ENCODE measurements at places on chromosomes 2 and 18.

GRCh38 chr2:182482511-182482910, 55.7 kb upstream of the PDE1A start:
- no peak for DNase-seq

DNA sequence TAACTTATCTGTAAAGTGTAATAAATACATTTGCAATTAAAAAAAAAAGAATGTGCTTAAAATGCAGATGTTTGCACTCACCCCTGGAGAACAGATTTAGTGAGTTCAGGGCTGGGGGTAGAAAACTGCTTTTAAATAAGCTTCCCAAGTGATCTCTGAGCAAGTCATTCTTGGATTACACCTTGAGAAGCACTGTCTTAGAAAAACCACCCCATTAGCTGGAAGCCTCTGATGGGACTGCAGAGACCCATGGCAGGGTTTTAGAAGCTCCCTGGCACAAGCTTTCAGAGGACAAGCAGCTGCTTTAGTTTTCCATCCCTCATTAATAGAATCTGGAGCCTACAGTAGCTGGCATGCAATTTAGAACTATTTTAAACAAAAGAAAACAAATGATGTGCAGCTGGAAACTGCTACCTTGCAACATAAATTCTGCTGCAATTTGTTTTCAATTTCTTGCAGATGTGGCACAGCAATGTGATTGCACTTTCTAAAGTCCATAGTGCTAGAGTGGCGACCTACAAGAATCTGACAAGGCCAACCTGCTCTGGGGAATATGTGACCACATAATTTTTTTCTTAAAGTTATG, 141.5 kb downstream of the CDC42EP3 start:
- no peak for DNase-seq

DNA sequence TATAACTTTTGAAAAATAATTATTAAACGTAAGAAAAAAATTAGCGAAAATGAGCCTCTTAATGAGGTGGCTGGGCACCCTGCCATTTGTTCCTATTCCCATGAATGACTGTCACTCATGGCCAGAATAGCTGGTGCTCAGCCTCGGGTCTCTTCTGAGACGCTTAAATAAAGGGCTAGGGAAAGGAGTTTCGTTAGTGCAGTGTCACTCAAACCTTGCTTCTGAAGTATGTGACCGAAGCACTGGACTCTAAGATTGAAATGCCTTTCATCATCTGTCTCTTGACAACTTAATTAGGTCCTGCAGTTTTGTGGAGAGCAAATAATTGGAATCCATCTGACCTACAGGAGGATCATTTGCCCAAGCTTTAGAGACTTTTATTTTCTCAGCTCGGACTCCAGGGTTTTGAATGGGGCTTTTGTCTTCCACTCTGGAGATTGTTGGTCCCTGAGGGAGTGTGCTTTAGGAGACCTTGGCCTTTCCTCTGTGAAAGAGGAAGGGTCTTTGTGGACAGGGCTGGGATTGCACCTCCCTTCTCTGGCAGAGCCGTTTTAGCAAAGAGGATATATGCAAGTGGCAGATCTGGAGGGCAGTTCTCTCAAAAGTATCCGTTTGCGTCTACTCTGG, 42.3 kb upstream of the FHOD3 start:
- no peak for DNase-seq

- no peak for DNase-seq
These were observed 208.4 kb downstream of the ZBTB7C start for GRCh38 chr18:48200631-48201336.

DNA sequence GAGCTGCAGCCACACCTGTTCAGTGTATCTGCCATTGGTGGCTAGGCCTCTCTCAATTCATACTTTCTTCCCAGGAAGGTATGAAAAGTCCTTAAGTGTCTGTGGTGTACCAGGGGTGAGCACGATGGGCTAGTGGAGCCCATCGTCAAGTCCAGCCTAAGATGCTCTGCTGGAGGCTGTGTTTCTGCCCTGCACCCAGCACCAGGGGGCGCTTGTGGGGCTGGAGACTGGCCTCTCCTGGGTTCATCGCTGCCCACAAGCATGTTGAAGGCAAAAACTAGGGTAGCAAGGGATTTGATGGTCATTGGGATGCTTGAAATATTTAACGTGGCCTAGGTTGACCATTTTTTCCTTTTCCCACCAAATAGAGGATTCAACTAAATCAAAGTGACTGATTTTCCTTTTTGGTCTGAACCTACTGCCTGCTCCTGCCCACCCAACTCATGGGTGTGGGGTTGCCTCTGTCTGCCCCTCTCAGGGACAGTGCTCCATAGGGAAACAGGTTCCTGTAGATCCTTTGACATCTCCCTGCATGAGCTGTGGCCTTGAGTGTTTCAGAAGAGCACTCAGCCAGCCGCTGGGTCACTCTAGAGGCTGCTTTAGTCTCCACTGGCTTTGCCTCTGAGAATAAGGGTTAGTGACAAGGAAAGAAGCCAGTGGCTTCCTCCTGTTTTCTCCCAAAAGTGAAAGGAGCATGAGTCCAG, 59.0 kb downstream of the TPGS2 start:
- no peak for DNase-seq

DNA sequence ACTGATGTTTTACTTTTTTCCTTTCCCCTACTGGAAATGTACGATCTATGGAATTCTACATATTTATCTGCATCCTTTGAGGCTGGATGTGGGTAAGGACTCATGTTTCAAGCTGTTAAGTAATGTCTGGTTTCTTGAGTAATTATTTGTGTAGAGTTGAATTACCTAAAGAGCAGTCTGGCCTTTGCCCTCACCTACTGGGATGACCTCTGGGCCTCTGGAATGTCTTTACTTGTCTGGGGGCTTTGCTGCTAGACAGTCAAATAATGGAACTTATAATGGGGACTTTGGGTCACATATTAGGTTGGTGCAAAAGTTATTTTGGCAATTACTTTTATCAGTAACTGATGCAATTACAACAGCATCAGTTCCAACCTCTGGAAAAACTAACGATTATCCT, 244.7 kb downstream of the CCDC178 start:
- DNase-seq = no peak

DNA sequence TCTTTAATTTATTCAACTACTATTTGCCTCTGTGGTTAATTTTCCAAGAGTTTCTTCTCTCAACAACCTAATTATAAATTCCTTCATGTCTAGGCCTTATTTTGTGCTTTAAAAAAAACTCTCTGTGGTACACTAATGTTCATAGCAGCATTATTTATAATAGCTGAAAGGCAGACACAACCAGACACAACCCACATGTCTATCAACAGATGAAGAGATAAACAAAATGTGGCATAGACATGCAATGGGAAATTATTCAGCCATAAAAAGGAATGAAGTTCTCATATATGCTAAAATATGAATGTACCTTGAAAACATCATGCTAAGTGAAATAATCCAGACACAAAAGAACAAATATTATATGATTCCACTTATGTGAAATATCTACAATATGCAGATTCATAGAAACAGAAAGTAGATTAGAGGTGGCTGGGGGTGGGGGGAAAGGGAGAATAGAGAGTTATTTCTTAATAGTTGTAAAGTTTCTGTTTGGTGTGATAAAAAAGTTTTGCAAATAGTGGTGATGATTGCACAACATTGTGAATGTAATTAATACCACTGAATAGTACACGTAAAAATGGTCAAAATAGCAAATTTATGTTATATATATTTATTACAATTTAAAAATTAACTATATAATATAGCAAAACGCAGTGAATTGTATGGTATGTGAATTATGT, 28.1 kb upstream of the RASGRP3 start:
- DNase-seq = no peak

DNA sequence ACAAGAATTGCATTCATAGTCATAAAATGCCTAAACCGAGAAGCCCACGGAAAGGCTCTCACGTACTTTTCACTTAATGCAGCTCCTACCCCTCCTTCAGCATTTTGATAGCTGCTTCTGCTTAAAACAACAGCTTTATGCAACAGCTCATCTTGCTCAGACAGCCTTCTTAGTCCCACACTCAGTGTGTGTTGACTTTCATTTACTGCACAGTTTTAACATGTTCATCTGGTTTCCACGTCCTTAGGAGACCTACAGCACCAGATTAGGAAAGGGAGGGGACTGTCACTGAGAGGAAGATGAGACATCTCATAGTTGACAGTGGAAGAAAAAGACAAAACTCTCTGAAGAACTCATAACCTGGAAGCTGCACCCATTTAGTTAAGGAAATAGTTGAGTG, 435.4 kb downstream of the SETBP1 start:
- DNase-seq = no peak

GRCh38 chr2:184598316-184599053, at the start of gene ZNF804A:
Gene ZNF804A, plus strand, starts transcription at chr2:184598529. Its CDS starts 431 bp downstream, at chr2:184598960.
- DNase-seq = peak; percentile 18

GRCh38 chr2:109423556-109424359, 190.0 kb downstream of the SEPTIN10 start:
- no peak for DNase-seq

- DNase-seq = no peak
These were observed 50.2 kb upstream of the LRP1B start for GRCh38 chr2:142180820-142181533.

DNA sequence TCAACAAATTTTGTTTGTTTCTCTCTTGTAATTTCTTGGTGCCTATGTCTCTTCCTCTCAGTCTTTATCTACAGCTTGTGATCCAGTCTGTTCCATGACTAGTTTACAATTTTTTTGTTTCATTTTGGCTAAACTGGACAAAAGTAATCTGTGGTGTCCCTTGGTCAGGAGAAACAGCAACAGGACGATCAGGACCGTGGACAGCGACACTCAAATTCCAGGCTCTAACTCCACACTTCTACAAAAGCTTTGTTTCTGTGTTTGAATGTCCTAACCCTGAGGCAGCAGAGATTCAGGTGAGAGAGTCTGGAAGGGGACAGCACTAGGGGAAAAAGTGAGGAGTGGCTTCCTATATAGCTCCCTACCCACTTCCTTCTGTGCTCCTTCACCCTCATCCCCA, 593.3 kb upstream of the FANCL start:
- peak; percentile 5 for DNase-seq

- DNase-seq = no peak
These were observed 28.6 kb upstream of the CETN1 start for GRCh38 chr18:551404-552061.

Data from HT1080 (cell line).